ENCODE measurements at places on chromosomes 2 and 18.

DNA sequence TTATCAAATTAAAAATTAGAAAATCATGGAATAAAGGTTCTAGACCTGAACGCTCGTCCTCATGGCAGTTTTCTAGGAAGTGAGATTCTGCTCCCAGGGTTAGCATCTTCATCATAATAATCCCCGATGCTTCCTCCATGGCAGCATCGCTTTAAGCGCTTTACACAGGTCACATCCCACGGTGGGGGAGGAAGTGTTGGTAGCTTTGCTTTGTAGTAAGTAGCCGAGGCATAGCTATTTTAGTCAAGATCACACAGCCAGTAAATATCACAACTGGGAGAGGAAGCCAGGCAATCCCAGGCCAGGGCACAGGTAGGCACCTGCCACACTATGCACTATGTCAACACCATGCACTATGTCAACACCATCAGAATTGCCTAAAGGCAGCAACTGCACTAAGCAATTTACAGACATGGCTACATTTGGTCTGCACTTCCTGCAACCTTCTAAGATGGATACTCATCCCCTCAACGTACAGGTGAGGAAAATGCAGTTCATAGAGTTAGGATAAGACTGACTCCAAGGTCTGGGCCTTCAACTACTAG is 205.5 kb downstream of the FBXO15 start:
- no peak for DNase-seq

GRCh38 chr2:120269076-120269744 is 16.6 kb downstream of the RALB start:
- DNase-seq: no peak

DNA sequence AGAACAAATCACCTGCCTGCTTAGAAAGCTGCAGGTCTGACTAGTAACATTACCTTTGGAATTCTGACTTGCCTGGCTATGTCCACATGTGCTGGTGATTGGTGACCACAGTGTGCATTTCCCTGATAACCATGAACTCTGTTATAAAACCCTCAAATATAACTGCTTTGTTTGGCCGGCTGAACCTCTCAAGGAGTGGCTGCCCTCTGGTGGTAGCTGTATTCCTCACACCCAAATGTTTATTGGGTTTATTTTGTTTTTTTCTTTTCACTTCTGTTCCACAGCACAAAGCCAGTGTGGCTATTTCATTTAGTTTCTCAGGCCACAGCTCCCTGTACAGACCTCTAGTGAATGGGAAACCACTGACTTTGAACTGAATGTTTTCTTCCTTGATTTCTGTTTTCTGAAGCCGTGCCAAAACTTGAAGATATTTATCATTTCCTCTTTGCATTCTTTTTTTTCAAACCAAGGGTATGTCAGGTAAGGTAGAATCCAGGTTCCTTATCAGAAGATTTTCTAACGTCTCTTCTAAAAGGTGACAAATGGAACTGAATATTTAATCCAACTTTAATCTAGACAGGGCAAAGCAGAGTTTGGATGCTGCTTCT is 549.0 kb upstream of the VRK2 start:
- DNase-seq: peak; percentile 32

DNA sequence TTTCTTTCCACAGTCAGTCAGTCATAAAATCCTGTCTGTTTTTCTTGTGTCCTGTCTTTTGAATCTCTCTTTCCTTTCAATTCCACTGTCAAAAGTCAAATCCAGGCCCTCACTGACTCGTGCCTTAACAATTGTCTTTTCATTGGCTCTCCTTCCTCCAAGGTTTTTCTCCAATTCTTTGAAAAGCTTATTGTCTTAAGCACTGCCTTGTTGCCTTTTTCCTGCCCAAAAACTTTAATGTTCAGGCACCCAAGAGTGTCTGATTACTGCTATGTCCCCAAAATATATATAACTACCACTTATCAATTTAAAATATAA is 13.9 kb upstream of the SULT1C4 start:
- DNase-seq: no peak

- DNase-seq: no peak
These were observed 54.3 kb downstream of the R3HDM1 start for GRCh38 chr2:135585586-135585985.

DNA sequence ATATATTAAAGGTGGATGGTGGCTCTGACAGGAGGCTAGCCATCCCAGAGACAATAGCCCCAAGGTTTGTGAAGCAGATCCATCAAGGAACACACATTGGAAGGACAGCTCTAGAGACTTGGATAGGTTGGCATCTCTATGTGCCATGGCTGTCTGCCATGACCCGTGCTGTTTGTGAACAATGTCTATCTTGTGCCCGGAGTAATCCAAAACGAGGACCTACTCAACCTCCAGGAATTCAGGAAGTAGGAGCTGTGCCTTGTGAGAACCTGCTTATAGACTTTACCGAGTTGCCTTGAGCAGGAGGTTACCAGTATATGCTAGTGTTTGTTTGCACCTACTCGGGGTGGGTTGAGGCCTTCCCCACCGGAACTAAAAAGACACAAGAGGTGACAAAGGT is 43.1 kb upstream of the SELENOI start:
- DNase-seq: no peak

Measured in HTR-8/SVneo (cell line).